AG04450 (cell line): ENCODE measurements at places on chromosomes 2 and 18.

DNA sequence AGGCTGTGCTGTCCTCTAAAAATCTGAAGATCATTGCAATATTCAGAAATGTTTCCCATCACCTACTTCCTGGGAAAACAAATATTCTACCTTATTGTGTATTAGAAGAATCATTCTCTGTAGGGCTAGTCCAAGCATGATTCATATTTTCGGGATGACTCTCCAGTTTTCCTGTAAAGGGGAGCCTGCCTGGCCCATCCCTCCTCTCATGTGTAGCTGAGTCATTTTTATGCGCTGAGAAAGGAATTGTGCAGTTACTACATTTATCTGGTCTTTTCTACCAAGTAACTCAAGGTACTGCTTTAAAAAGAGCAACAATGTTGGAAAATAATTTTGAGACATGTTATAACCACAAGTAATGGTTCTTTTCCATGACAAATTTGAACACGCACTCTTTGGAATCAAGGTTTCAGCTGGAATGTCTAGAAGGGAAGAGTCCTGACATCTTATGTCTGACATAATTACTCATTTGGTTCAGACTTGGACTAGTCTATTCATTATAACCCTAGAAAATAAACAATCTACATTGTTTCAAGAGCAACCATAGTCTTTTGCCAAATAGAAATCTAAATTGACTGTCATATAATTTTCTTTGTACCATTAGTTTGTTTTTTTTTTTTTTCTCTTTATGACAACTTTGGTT, 6.6 kb downstream of the DSG3 start:
- DNase-seq: no peak

DNA sequence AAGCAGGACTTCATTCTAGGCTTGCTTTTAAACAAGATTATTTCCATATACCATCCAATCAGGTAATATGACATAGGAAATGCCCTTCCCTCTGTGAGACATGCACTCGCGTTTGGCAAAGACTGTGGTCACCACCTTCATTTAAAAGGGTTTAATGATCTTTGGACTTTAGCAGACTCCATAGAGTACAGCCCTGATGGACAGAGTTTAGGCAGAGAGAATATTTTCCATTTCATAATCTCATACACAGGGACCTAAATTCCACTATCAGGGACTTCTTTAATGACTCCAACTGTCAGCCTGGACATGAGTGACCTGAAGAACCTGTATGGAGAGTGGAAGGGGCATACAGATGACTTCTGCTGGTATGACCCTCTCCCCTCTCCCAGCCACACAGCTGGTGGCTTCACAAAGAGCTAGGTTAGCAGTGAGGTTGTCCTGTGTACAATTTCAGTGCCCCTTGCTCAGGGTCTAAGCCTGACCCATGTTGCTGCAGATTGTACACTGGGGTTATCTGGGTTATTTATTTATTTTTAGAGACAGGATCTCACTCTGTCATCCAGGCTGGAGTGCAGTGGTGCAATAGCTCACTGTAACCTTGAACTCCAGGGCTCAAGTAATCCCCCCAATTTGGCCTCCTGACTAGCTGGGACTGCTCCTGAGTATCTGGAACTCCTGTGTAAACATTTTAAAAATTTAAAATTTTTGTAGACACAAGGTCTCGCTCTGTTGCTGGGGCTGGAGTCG, 59.2 kb downstream of the PTPRM start:
- no peak for DNase-seq

- DNase-seq: no peak
These were observed 6.9 kb upstream of the TEX261 start for GRCh38 chr2:71001592-71001927.

DNA sequence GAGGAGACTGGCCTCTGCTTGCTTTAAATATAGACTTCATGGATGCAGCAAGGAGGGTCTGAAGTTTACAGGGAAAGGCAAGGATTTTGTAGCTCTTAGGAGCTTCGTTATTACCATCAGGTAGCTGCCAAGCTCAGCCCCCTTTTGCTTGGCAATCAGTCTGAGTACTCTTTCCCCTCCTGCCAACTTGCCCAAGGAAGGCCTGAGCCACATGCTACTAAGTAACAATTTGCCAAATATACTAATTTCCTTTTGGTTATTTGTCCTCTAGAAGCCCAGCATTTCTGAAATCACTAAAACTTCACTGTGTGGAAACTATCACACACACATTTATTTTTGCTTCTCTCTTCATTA, 85.5 kb upstream of the ITPRID2 start:
- DNase-seq: no peak

GRCh38 chr2:20623241-20623640, 27.7 kb downstream of the HS1BP3 start:
- DNase-seq: no peak

DNA sequence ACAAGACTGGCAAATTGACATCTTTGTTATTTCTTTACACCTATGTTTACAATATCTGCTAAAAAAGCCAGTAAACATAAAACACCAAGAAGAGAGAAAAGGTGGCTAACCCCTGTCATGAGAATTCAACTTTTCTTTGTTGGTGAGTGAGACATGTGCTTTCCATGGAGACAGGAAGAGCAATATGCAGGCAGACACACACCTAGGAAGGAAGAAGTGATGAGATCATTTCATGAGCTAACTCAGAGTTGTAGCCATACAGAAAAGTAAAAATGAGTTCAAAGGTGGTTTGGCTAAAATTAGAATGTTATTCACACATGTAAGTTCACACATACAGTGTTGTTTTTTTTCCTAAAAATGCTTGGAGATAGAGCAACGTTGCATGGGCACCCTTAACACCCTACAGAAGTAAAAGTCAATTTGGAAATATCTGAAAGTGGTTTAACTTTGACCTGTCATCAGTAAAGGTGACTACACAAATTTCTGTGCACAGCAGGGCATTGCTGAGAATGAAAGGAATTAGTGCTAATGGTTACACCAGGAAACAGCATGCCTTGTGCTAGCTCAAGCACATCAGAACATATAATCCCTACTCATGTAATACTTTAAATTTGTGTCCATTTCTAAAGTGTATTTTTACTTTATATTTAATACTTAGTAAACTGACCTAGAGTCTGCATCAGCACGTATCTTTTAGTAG, 557.6 kb downstream of the CBLN2 start:
- no peak for DNase-seq
